ENCODE measurements at places on chromosomes 12 and 14.

DNA sequence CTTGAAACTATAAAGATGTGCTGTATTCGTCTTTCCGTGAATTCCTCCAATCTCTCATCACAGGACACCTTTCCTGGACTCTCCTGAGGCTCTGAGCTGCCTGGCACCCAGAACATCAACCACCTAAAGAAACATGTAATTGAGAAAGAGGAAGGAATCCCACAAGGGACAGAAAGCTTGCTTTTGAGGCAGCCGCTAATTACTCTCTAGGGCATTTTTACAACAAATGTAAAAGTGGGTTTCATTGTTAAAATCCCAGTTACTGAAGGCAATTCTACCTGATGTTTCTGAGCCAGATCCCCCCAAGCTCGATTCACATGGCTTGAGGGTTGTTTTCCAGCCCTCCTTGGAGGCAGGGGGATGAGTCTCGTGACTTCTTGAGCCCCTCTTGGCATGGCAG lies 238.5 kb upstream of the LHX5 start:
- H3K36me3 ChIP-seq, result no peaks in the 10 kb centered on the region
- no peaks in the 10 kb centered on the region for H3K4me1 ChIP-seq
- no peak overlapping the region for H3K27ac ChIP-seq
- DNase-seq, result no peak
- H3K4me3 ChIP-seq, result no peak overlapping the region
- no peaks in the 10 kb centered on the region for H3K27me3 ChIP-seq

- peaks cover 9% of the 10 kb centered on the region for H3K4me1 ChIP-seq
- no peak for DNase-seq
- H3K27ac ChIP-seq, result no peak overlapping the region
- H3K36me3 ChIP-seq, result no peaks in the 10 kb centered on the region
- H3K4me3 ChIP-seq, result peak overlapping the region; percentile 61
- H3K27me3 ChIP-seq, result no peaks in the 10 kb centered on the region
Measured at GRCh38 chr14:60331201-60332045, 82.4 kb downstream of the PPM1A start.

GRCh38 chr14:91418387-91419043 lies 895 bp upstream of the CCDC88C start:
- DNase-seq, result no peak
- H3K27me3 ChIP-seq, result no peaks in the 10 kb centered on the region
- H3K4me1 ChIP-seq, result peaks cover 14% of the 10 kb centered on the region

DNA sequence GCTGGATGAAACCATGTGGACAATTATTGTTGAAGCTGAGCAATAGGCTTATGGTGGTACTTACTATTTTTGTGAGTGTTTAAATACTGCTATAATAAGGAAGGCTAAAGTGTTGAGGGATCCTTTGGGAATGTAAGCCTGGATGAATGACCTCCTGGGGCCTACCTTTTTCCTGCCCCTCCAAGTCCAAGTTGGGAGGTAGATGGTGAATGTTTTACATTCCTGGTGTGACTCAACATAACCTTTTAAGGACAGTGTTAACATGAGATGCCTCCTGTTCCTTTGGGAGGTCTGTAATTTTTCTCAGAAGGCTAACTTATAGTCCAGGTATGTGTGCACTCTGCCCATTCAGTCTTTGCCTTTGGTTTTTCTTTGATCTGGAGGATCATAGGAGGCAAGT lies 315.9 kb downstream of the NRXN3 start:
- no peaks in the 10 kb centered on the region for H3K27me3 ChIP-seq
- no peak overlapping the region for H3K4me3 ChIP-seq
- H3K27ac ChIP-seq, result no peak overlapping the region
- no peaks in the 10 kb centered on the region for H3K4me1 ChIP-seq
- H3K36me3 ChIP-seq, result no peaks in the 10 kb centered on the region
- DNase-seq, result no peak

DNA sequence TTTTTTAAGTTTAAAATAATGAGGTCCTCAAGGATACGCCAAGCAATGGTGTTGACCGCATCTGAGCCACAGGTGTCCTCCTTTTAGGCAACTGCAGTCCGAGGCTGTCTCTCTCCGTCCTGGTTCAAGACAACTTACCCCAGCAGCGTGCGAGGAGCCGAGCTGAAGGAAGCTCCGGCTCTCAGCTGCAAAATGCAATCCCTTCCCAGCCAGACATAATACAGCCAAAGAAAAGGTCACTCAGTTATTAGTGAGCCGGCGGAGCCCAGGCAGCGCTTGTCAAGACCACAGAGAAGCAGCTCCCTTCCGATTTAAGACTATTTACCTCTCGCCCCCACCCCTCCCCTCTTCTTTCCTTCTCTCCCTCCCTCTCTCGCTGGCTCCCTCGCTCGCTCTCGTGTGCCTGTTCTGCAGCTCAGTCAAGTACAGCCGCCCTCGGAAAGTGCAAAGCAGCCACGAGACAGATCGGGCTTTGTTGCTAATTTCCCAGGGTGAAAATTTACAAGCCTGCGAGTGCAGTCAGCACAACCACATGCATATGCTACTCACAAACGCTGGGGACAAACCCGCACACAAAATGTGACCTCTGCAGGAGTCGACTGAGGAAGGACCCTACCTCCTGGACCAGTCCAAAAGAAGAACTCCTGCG lies 363 bp upstream of the LMO3 start:
- no peaks in the 10 kb centered on the region for H3K36me3 ChIP-seq
- no peaks in the 10 kb centered on the region for H3K4me1 ChIP-seq
- peak overlapping the region; percentile 85 for H3K27ac ChIP-seq
- no peaks in the 10 kb centered on the region for H3K27me3 ChIP-seq
- DNase-seq, result no peak
- peak overlapping the region; percentile 79 for H3K4me3 ChIP-seq

Data from thoracic aorta (tissue), 2 donors.